ENCODE measurements at places on chromosomes 4 and X. TPM values are rescaled to one million over a fixed set of nuclear protein-coding genes. Genes with fewer than 3 reads are reported as not detected.

SPANXB1 gene
- total RNA-seq, result not detected

TENM3 gene
- total RNA-seq, result 46.7 TPM

PF4V1 gene
- total RNA-seq, result 0.25 TPM

RHOXF2 gene
- total RNA-seq, result not detected

ETDB gene
- total RNA-seq, result not detected

ZCCHC18 gene
- 4.6 TPM for total RNA-seq

ABLIM2 gene
- 6.6 TPM for total RNA-seq

CLNK gene
- total RNA-seq, result not detected

KDR gene
- 260 TPM for total RNA-seq

ANAPC4 gene
- 18.1 TPM for total RNA-seq

TMPRSS11E gene
- not detected for total RNA-seq

EPHA5 gene
- total RNA-seq, result under 0.01 TPM

HERC6 gene
- total RNA-seq, result 6.0 TPM

ADGRG2 gene
- total RNA-seq, result not detected

GRID2 gene
- not detected for total RNA-seq

RTL5 gene
- total RNA-seq, result 1.1 TPM

DRD5 gene
- not detected for total RNA-seq

PCDH18 gene
- 1.6 TPM for total RNA-seq

SULT1E1 gene
- 0.97 TPM for total RNA-seq

STBD1 gene
- total RNA-seq, result 0.82 TPM

TASL gene
- total RNA-seq, result not detected

MTMR8 gene
- 0.49 TPM for total RNA-seq

TRIM61 gene
- not detected for total RNA-seq

SUPT20HL2 gene
- total RNA-seq, result not detected

PLAC1 gene
- total RNA-seq, result under 0.01 TPM

LRP2BP gene
- 0.94 TPM for total RNA-seq

CFAP99 gene
- total RNA-seq, result 0.16 TPM

NPNT gene
- 0.32 TPM for total RNA-seq

ARSJ gene
- total RNA-seq, result 46.8 TPM

BMPR1B gene
- 0.19 TPM for total RNA-seq

IBSP gene
- total RNA-seq, result not detected

TLR10 gene
- total RNA-seq, result not detected

CYLC1 gene
- total RNA-seq, result not detected

PDGFC gene
- total RNA-seq, result 0.97 TPM

MTTP gene
- total RNA-seq, result not detected

ADH7 gene
- total RNA-seq, result not detected

KCTD8 gene
- total RNA-seq, result 2.3 TPM

CCNA2 gene
- 59.1 TPM for total RNA-seq

FANCB gene
- total RNA-seq, result 5.1 TPM

SUPT20HL1 gene
- not detected for total RNA-seq

CCDC110 gene
- total RNA-seq, result 0.94 TPM

LDB2 gene
- 114 TPM for total RNA-seq

CFAP47 gene
- total RNA-seq, result not detected

PAGE5 gene
- total RNA-seq, result not detected

GAGE12J gene
- not detected for total RNA-seq

SOD3 gene
- 0.31 TPM for total RNA-seq

CHST7 gene
- total RNA-seq, result 47.6 TPM

GPR82 gene
- total RNA-seq, result not detected

EDA2R gene
- total RNA-seq, result 1.8 TPM

PRR32 gene
- not detected for total RNA-seq

IL1RAPL1 gene
- 0.06 TPM for total RNA-seq

TSC22D3 gene
- 24.8 TPM for total RNA-seq

DUSP21 gene
- not detected for total RNA-seq

Data from bladder microvascular endothelial cell (primary cell).